CD4-positive, alpha-beta T cell treated with Interleukin-6 for 4 hours (primary cell): ENCODE measurements at places on chromosomes 7 and 10.

- no peak for DNase-seq
Observed at GRCh38 chr7:66529883-66530610, 98.6 kb upstream of the KCTD7 start.

- peak; percentile 78 for DNase-seq
Observed at GRCh38 chr10:28393956-28394568, 91.2 kb upstream of the MPP7 start.

DNA sequence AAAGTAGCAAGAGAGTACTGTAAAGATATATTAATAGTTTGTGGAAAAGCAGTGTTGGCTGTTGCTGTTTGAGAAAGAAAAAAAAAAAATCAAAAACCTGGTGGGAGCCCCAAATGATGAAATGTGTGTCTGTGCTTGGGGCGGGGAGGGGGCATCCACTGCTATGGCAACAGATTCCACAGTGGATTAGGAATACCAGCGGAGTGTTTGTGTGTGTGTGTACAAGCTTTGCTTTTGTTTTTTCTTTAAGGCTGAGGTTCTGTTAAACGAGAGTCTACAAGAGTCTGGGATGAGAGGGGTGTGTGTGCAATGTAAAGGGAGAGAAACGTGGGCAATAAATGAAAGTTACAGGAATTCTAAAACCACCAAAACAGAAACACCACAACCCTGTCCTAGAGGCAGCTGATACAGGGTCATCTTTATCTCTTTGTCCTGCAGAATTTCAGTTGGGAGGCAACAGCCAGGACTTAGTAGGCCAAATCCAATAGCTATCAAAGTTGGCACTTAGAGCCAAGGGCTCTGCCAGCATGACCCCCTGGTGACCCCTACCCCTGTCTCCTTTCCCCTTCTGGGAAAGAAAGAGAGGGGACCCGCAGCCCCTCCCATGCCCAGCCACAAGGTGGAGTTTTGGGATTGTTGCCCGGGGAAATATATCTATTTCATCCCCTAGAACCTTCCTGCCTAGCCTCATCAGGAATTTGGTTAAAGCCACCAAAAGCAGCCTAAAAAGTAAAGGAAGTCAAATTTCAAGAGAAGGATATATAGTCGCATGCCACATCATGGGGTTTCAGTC lies 85.4 kb downstream of the OSBPL3 start:
- DNase-seq: no peak

DNA sequence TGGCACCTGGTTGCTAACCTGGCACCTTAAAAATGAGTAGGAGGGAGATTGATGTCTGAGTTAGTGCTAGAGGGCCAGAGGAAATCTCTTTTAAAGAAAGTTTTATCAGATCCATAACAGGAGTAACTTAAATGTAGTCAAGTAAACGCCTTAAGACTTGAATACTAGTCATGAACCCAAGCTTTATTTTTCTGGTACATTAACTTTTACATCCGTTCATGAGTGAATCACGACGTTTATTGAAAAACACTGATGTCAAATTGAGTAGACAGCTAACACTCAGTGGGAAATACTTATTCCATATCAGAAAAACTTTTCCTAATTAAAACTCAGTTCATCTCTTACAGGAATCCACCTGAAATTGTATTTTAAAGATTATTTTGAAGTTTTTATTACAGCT lies 6.9 kb upstream of the LAMB1 start:
- DNase-seq: no peak

DNA sequence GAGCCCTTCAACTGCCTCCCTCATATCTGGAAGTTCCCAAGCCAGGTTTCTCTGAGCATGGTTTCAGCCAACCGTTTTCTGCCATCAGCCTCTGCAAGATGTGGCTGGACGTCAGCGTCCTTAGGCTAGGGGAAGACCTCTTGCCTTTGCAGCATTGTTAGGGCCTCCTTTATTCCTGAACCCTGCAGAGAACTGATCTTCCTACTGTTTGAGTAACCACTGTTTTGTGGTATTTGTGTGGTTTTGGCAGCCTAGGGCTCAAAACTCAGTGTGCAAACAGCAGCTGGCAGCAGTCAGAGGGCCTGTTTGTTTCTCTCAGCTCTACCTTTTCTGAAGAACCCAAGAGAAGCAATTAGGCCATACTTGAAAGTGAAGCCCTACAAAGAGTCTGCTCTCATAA lies 83.4 kb upstream of the SEMA3E start:
- DNase-seq: no peak

DNA sequence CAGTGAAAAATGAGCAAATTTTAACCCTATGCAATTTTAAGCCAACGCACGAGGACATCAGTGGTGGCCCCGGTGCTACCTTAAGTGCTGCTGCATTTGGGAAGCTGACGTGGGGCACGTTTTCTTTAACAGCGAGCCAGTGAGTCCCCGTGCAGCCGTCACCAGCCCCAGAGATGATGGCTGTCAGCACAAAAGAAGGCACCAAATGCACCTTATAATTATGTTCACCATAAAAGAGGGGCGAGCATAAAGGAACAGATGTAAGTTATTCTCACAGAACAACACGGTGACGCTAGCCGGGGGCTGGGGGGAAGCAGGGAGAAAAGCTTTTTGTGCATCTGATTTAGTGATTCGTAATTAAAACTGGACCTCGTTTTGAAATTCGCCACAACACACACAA lies 260.1 kb downstream of the DNAJB6 start:
- DNase-seq: no peak

GRCh38 chr7:86598311-86598710 lies 45.4 kb upstream of the GRM3 start:
- DNase-seq: no peak

- no peak for DNase-seq
Observed at GRCh38 chr10:120953897-120954296, 102.7 kb downstream of the WDR11 start.

- no peak for DNase-seq
Observed at GRCh38 chr10:78508955-78509748, 475.5 kb downstream of the RPS24 start.

- no peak for DNase-seq
Observed at GRCh38 chr10:72170263-72170662, 45.5 kb upstream of the ANAPC16 start.

- peak; percentile 40 for DNase-seq
Observed at GRCh38 chr10:90751107-90751997, 106.5 kb downstream of the HTR7 start.

DNA sequence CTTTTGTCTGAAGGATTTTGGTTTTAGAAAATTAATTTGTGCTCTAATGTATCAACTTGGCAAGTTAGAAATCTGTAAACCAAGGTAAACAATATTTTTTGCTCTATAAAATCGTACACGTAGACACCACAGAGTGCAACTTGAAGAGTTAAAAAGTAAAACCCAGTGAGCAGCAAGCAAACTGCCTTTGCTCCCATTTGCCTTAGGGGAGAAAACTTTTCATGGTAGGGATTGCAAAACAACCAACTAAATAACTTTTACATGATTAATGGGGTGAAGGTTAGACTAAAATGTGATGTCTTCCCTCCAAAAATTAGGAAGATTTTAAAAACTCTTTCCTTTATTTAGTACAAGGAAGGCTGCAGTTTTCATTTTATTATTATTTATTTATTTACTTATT lies 224.2 kb upstream of the LYZL1 start:
- DNase-seq: no peak

- DNase-seq: no peak
Observed at GRCh38 chr10:131202990-131203389, 108.5 kb downstream of the TCERG1L start.

DNA sequence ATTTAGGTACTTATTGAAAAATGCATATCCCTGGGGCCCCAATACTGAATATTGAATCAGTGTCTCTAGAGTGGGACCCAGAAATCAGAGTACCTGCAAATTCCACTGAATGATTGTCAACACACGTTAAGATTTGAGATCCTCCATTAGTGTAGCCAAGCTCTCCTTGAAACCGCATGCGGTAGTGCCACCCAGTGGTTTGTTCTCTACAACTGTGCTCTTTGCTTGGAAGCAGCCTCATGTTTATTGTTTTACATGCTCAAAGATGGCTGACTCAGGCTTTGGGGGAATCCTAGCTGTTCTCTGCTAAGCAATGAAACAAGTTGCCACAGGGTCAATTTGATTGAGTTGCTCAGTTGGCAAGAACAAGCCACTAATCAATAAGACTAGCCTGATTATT lies 340.2 kb upstream of the CELF2 start:
- no peak for DNase-seq

DNA sequence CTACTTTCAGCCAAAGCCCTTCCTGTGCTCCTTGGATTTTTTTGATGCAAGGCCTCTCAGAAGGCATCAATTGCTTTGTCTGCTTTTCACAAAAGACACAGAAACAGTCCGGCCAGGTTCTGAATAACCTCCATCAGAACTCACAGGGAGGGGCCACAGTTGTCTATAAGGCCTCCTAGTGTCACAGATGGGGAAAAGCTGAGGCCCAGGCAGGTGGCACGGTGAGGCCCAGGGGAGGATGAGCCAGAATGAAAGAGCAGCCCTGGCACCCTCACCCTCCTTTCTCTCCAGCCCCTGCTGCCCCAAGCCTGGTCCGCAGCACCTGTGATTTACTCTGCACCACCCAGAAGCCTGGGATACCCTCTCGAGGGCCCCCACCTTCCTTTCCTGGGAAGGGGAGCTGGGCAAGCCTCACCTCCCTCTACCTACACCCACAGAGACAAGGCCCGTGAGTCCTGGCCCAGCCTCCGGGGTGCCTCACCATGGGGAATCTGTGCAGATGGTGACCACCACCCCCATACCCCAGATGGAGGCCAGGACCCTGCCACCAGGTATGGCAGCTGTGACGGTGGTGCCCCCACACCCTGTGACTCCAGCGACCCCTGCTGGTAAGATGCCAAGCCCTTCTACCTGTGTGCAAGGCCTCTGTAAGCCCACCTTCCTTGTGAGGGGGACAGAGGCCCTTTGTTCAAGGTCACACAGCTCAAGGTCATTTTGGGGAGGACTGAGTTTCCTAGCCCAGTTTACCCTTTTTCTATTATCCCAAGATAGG lies 26.2 kb upstream of the ZNF467 start:
- DNase-seq: peak; percentile 78

- no peak for DNase-seq
Observed at GRCh38 chr10:2658780-2659179, 408.6 kb upstream of the PFKP start.

DNA sequence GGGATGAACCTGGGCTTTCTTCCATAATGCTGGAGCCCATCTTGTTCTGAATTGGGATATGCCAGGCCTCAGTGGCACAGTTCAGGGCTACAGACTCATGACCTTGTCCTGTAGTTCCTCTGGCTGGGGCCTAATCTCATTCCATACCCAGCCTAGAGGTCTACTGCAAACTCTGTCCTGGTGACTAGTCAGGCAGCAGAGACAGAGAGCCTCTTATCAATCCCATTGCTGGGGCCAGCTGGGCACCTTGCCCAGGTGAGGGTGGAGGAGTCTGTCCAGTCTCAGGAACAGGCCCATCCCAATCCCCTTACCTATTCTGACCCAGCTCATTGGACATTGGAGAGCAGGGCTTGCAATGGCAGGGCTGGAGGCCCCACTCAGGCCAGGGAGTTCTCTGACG lies 28.0 kb upstream of the COMTD1 start:
- no peak for DNase-seq

DNA sequence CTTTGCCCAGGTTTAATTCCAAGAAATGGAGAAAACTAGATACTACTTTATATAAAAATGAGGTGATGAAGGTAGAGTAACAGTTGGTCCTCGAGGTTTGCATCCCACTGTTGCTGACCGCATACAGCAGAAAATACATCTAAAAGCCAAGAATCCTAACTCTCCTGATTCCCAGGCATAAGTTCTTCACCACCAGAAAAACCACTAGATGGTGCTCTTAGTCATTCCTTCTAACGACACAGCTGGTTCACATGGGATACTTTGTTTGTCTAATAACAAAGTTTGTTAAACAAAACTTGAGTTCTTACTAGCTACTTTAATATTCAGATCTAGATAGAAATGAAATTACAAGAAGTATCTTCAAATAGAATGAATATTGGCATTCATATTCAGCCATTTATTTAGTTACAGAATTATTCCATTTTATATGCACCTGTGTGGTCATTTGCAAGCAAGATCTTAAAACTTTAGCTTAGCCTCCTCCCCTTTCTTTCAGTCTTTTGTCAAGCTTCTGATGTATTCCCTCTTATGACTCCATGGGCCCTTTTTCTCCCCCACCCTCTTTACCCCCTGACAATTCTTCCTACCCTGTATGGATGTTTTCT lies 54.1 kb upstream of the CYP26C1 start:
- DNase-seq: no peak
